ENCODE measurements at places on chromosomes 13 and 19. TPM values are rescaled to one million over a fixed set of nuclear protein-coding genes. Genes with fewer than 3 reads are reported as not detected.

The KLK14 gene
- total RNA-seq, result under 0.01 TPM

The SELENOV gene
- total RNA-seq, result not detected

The MEDAG gene
- total RNA-seq, result 90.3 TPM

The MZF1 gene
- total RNA-seq, result 7.9 TPM

The MYADM gene
- total RNA-seq, result 6.2 TPM

The ZNF285 gene
- 1.9 TPM for total RNA-seq

The MATK gene
- total RNA-seq, result not detected

The PDE4A gene
- total RNA-seq, result 1.6 TPM

The TNNI3 gene
- total RNA-seq, result not detected

The KLK3 gene
- total RNA-seq, result not detected

The CGB1 gene
- not detected for total RNA-seq

The ZNF296 gene
- under 0.01 TPM for total RNA-seq

The C13orf42 gene
- not detected for total RNA-seq

The CYP4F3 gene
- not detected for total RNA-seq

The SOX21 gene
- total RNA-seq, result not detected

The ZIC2 gene
- not detected for total RNA-seq

The FLT3 gene
- total RNA-seq, result not detected

The AZU1 gene
- total RNA-seq, result not detected

The EDNRB gene
- total RNA-seq, result under 0.01 TPM

The ZNF577 gene
- 3.9 TPM for total RNA-seq

The HPN gene
- total RNA-seq, result not detected

The GPR183 gene
- not detected for total RNA-seq

The SLC6A16 gene
- 0.15 TPM for total RNA-seq

The FAM216B gene
- total RNA-seq, result not detected

The RYR1 gene
- total RNA-seq, result 0.61 TPM

The SERTAD1 gene
- total RNA-seq, result 22.8 TPM

The KLF5 gene
- total RNA-seq, result 0.15 TPM

The LILRA1 gene
- not detected for total RNA-seq

The CYP4F8 gene
- total RNA-seq, result not detected

The TEX26 gene
- total RNA-seq, result not detected

The NDUFA7 gene
- 9.0 TPM for total RNA-seq

The DKKL1 gene
- total RNA-seq, result not detected

The ZNF699 gene
- 5.8 TPM for total RNA-seq

The ADGRE3 gene
- not detected for total RNA-seq

The ZNF256 gene
- total RNA-seq, result 3.5 TPM

The SHISA7 gene
- not detected for total RNA-seq

The DCLK1 gene
- total RNA-seq, result 3.2 TPM

The CD209 gene
- not detected for total RNA-seq

The PRTN3 gene
- not detected for total RNA-seq

The CACNG8 gene
- 0.65 TPM for total RNA-seq

The CGB5 gene
- total RNA-seq, result not detected

The TLE5 gene
- 89.3 TPM for total RNA-seq

The OR7C1 gene
- total RNA-seq, result not detected

The CCDC169 gene
- total RNA-seq, result 3.9 TPM

The TMEM255B gene
- total RNA-seq, result 26.1 TPM

The TEX29 gene
- not detected for total RNA-seq

The MYPOP gene
- total RNA-seq, result 1.6 TPM

The SCEL gene
- total RNA-seq, result not detected

The RFPL4A gene
- total RNA-seq, result under 0.01 TPM

The WTIP gene
- 34.4 TPM for total RNA-seq

The ZNF439 gene
- under 0.01 TPM for total RNA-seq

The IGFL2 gene
- not detected for total RNA-seq

All from epithelial cell of umbilical artery (primary cell).